ENCODE measurements at places on chromosomes 3 and 15.

DNA sequence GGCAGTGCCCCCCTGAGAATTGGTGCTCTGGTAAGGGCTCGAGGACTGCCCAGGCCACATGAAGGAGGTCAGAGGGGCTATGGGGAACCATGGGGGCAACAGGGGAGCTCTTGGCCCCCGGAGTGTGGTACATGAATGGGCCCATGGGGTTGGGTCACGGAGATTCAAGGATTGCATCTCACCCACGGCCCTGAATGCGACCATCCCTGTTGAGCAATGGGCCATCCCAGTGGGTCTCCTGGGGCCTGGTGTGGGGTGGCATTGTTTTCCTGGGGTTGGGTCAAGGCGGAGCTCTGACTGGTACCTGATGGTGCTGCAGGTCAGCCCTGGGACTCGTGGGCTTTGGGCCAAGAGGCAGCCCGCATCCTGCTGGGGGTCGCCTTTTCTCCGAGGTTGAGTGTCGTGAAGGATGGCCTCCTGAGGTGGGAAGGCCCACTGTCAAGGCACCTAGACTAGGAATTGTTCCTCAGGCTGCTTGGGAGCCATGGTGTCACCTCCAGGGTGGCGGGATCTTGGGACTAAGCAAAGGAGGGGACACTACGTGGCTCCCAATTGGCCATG lies 198.3 kb downstream of the UBE3A start:
- DNase-seq = no peak

DNA sequence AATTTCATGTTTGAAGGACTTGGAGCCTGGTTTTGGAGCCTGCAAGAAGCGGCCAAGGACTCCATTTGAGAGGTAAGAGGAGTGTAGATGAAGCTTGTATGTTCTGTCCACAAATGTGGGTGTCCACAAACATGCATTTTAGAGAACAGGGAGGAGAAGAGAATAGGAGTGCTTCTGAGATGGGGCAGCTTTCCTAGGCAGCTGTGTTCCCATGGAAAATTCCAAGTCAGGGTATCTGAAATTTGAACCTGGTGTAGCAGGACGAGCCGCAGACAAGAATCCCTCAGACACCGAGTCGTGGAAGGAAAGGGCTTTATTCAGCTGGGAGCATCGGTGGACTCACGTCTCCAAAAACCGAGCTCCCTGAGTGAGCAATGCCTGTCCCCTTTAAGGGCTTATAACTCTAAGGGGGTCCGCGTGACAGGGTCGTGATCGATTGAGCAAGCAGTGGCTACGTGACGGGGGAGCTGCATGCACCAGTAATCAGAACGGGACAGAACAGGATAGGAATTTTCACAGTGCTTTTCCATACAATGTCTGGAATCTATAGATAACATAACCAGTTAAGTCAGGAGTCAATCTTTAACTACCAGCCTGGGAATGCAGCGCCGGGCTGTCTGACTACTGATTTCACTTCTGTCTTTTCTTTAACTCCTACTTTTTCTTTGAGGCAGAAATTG lies 71.4 kb upstream of the WDR72 start:
- DNase-seq = no peak

DNA sequence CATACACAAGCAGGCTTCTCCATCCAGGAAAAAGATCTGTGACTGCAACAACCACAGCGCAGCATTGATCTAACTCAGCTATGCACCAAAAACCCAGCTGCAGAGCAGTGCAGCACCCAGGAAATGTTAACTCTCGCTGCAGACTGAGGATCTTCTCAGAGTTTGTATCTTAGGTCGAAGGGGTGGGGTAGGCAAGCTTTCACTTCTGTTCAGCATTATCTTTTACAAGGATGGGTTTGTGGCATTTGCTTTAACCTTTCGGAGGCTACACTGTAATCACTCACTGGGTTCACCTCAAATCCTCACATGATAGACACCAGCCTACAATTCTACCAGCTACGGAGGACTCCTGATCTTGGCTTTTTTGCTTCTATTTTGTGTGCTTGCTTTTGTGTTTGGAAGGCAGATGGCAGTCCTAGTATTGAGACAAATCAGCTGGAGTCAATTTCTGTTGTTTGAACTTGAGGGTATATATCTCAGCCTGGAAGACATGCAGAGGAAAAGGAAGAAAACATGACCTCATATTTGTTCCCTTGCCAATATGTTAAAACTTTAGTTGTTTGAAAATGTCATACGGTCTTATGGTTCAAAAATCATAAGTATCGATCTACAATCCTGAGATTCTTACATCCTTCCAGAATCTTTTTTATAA lies 25.2 kb downstream of the LRRK1 start:
- no peak for DNase-seq

DNA sequence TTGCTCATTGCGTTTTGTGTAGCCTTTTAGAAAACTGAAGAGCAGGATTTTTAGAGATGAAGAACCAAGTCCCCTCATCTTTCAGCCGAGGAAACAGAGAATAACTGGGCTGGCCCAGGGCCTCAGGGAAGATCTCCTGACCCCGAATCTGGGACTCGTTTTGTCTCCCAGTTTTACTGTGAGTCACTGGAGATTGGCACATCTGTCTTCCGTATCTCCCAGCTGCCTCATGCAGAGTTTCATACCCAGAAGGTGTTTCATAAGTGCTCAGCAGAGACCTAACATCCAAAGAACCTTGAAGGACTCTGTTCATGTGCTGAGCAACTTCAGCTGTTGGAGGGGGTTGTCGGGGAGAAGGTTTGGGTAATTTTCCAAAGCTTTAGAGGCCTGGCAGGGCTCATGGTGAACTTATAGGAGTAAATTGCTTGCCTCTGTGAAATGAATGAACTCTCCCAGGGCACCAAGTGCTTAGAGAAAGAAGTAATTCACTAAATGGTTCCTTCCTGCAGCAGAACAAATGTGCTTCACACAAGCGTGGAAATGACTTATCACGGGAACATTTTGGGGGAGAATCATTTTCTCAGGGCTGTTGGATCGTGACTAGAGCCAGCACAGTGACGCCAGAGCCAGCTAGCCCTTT lies 121.4 kb downstream of the FAM43A start:
- DNase-seq = no peak

DNA sequence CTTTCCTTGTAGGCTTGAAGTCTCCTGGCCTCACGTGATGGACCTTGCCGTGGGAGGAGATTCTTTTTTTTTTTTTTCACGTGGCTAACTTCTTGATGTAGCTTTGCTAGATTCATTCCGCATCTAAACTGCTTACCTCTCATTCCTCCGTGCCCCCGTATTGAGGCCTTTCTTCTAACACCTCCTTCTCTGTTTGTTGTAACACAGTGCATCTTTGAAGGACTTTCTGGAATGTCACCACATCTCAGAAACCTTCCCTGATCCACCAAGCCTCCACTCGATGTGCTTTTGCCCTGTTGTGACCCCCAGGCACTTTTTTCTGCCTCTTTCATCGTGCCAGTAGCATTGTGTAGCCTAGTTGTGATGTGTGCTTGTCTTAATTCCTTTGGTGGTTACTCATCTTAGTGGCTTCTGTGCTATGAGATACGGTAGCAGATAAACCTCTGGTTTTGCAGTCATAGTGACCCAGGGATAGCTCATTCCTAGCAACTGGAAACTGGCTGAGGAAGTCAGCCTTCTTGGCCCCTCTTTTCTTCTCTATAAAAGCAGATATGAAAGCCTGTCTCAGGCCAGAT lies 1.6 kb upstream of the BNC1 start:
- no peak for DNase-seq

- DNase-seq = no peak
These were observed 110.1 kb downstream of the KCNMB2 start for GRCh38 chr3:178646186-178646862.

DNA sequence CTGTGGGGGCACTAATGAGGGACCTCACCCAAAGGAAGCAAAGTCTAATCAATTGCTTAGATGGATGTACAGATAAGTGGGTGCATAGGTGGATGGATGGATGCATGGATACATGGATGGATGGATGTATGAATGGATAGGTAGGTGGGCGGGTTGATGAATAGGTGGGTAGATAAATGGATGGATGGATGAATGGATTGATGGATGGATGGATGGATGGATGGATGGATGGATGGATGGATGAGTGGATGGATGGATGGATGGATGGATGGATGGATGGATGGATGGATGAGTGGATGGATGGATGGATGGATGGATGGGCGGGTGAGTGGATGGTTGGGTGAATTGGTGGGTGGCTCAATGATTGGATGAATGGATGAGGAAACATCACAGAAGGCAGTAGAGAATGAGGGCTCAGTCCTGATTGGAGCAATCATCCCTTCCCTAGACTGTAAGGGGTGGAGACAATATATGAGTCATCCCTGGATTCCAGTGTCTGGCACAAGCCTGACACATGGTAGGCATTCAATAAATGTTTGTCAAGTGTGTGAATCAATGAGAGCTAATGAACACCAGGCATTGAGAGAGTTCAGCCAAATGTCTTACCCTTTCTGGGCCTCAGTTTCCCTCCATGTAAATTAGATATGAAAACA lies 40.4 kb upstream of the PXYLP1 start:
- no peak for DNase-seq

GRCh38 chr3:160747422-160747821 lies 8.6 kb upstream of the PPM1L start:
- no peak for DNase-seq

DNA sequence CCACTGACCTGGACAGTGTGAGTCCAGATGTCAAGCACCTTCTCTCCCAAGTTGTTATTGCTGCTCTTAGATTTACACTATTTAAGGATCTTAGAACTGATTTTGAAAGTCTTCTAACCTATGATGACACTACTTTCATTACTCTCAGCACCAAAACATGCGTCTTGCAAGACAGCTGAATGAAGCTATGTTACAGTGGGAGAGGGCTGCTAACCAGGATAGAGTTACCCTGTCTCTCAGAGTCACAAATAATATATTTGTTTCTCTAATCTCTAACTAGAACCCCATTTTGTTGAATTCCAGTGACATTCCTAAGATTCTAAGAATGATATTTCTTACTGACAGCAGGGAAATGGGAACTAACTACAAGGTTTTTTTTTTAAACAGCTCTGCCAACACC lies 455.5 kb downstream of the MAGI1 start:
- no peak for DNase-seq

- DNase-seq = no peak
These were observed 33.2 kb upstream of the POU1F1 start for GRCh38 chr3:87309601-87310000.

GRCh38 chr3:99731499-99731898 lies 86.2 kb upstream of the CMSS1 start:
- no peak for DNase-seq

GRCh38 chr3:11718637-11719405 lies 75.1 kb upstream of the VGLL4 start:
- DNase-seq = peak; percentile 7

DNA sequence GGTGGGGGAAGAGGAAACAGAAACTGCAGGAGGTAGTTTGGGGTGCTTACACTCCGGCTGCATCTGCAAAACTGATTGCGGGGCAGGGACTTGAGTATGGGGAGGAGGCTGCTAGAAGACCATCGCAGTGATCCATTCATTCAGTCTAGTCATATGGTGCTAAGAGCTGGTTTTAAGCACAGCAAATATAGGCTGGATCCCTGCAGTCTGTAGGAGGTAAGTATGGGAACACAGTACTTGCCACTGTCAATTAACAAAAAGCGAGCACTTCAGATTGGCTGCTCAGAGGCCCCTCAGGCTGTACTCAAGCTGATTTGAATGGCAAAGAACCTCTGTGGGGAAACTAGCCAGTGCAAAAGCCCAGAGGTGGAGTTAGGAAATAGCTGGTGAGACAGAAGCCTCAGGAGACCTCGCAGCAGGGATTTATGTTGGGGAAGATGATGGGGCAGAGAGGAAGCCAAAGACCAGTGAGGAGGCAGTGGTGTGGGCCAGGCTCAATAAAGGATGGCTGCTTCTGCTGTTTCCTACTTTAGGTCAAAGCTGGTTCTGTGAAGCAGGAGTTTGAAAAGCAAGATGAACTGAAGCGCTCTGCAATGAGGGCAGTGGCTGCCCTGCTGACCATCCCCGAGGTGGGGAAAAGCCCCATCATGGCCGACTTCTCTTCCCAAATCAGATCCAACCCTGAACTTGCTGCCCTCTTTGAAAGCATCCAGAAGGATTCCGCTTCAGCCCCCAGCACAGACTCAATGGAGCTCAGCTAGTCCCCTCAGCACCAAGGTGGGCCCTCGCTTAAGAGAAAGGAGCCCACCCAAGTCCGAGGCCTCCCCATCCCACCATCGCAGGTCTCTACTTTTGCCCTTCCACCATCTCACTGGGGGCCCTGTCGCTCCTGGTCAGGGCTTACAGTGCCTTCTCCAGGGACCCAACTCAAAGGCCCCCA lies 7.9 kb downstream of the RPL32 start:
- DNase-seq = no peak

DNA sequence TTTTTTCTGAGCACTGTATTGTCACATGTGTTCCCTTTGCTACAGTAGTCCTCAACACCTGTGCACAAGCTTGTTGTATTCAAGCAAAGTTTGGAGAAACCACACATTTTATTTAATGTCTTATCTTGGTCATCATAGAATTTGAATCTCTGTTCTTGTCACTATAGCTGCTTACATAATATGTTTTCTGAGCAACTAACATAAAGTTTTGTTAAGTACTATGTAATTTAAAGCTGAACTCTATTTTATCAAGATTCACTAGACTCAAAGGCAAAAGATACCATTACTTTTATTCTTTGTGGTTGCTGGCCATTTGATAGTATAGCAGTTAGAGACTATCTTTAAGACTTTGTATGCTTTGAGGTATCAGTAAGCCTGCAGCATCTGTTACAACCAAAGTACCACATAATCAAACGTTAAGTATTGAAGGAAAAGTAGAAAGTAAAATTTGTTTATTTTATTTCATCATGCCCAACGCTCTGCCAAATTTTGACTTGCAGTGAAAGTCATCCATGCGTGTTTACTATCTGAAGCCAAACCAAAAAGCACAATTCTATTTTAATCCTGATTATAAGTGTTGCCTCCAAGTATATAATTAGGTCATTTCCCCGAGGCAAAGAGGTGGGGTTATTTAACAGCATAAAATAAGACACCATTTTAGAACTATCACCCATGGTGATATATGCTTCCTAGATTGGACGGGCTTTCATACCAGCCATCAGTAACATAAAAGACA lies 10.3 kb upstream of the ABHD10 start:
- DNase-seq = no peak

GRCh38 chr15:100717596-100717995 lies 115.2 kb downstream of the ASB7 start:
- no peak for DNase-seq

GRCh38 chr15:50144341-50145120 lies 25.5 kb upstream of the ATP8B4 start:
- no peak for DNase-seq

- DNase-seq = no peak
These were observed 31.4 kb downstream of the GPD1L start for GRCh38 chr3:32137870-32138269.

DNA sequence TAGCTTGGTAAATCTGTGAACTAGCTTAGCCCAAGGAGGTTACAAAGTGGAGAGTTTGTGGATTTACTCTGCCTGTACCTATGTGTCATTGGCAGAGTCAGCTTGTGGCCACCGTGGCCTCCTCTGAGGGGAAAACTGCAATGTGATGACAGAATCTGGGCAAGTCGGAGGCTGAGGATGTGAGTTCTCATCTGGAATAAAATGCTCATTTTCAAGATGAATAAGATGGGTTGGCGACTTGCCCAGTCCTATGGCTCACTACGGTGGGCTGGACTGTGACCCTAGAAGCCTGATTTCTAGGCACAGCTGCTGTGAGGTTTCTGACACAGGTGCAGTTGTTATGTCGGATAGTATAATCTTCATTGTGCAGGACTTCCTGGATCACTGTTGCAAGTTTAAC lies 83.7 kb downstream of the ETV5 start:
- DNase-seq = no peak

Data from GM18507 (cell line).